Stimulated activated CD8-positive, alpha-beta memory T cell treated with anti-CD3 and anti-CD28 coated beads, Interleukin-15, amount 100 ng/mL, for 24 hours (primary cell): ENCODE measurements at places on chromosomes 5 and 9.

DNA sequence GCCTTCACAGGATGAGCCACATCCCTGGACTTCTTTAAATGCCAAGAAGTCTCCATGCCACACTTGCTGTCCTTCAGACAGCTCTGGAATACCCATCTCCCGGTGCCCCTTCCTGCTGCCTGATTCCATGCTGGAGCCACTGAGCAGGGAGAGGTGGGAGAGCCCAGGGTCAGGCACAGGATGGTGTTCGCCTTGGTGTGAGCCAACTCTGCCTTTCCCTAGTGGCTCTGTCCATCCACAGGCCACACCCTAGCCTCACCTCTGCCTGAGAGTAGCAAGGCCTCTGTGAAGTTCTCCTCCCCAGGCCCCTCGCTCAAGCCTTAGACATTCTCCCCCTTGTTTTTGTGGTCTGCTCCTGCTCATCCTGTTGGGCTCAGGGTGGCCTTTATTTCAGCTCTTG is 54.2 kb upstream of the ANGPTL2 start:
- DNase-seq, result no peak

DNA sequence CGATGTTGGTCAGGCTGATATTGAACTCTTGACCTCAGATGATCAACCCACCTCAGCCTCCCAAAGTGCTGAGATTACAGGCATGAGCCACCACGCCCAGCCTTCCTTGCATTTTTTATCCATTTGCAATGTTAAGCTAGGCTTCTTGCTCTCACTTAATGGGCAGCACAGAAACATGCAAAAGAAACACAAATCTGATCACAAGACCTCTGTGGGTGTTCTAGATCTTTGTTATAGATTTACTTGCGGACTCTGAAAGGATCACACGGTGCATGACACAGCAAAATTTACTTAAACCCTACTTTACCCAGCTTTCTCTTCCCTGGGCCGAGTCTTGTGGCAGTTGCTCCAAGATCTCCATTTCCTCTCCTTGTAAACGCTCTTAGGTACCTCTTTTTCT is 71.3 kb downstream of the PSAT1 start:
- DNase-seq, result no peak

- no peak for DNase-seq
Observed at GRCh38 chr9:15372455-15372854, 50.2 kb upstream of the SNAPC3 start.

DNA sequence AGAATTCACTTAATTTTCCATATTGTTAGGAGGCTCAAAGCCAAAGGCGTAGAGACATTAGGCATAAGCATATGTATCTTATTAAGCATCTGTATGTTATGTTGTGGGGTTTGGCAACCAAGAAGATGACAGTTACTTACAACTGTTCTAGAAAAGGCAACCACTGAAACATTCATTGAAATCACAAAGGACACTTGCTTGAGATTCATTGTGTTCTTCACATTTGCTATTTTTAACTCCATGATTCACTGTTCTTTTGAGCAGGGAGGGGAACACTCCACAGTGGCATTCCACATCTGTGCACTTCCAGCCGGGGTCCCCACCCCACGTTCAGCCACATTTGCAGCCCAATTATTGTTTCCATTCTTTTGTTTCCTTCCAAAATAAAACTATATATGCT is 107.1 kb downstream of the PALM2AKAP2 start:
- no peak for DNase-seq

- no peak for DNase-seq
Observed at GRCh38 chr9:95197692-95198271, 119.7 kb downstream of the FANCC start.

- no peak for DNase-seq
Observed at GRCh38 chr9:14702200-14702720, 9.0 kb upstream of the ZDHHC21 start.

GRCh38 chr9:17622141-17622540 is 43.3 kb downstream of the SH3GL2 start:
- DNase-seq, result no peak

DNA sequence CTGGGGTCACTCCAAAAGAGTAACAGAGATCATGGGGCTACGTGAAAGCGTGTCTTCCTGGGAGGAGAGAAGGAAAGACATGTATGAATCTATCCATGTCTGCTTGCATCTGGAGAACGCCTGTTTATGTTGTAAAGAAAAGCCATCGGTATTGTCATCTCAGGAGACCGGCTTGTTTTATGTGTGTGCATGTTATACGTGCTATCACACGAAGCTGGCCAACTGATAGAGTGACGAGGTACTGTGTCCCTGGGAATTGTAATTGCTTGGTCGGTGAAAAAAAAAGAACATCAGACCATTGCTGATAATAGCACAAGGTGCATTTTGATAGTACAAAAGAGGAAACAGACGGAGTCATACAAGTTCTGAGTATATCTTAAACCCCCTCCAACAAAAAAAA is 370 bp upstream of the CDH6 start:
- no peak for DNase-seq

GRCh38 chr5:169670769-169671525 is 33.9 kb downstream of the DOCK2 start:
- no peak for DNase-seq

GRCh38 chr9:134835448-134835847 is 45.2 kb upstream of the FCN2 start:
- DNase-seq, result no peak

- DNase-seq, result no peak
Observed at GRCh38 chr9:36914212-36914577, 119.9 kb downstream of the PAX5 start.

- DNase-seq, result no peak
Observed at GRCh38 chr5:128014578-128014977, 69.0 kb upstream of the SLC12A2 start.

GRCh38 chr9:121976751-121977150 is 116.4 kb downstream of the TTLL11 start:
- DNase-seq, result no peak

DNA sequence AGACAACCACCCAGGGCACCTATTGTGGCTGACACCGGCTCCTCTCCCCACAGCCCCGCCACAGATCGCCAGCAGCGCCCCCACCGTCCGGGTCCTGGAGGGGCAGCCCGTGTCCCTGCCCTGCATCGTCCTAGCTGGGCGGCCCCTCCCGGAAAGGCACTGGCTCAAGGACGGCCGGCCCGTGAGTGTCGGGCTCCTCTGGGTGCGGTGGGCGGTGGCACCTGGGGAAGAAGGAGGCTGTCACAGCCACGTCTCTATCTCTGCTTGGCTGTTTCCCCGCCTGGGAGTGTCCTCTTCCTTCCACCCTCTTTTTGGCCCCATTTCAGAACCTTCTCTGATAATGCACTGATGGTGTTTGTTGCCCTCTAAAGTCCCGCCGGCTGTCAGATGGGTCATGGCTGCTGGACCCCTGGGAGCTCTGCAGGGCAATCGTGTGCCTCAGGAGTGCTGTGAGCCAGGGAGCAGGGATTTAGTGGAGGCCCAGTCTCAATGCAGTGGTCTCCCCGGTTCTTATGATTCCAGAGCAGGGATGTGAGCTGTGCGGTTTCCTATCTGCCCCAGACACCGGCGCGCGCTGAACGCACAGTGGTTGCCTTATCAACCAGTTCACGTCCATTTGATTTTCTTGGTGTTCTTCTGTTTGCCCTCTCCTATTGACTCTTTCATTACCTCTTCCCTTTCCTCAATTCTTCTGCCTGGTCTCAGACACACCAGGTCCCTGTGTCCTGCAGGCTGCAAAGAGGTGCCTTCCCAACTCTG is 55.3 kb downstream of the HMCN2 start:
- no peak for DNase-seq

DNA sequence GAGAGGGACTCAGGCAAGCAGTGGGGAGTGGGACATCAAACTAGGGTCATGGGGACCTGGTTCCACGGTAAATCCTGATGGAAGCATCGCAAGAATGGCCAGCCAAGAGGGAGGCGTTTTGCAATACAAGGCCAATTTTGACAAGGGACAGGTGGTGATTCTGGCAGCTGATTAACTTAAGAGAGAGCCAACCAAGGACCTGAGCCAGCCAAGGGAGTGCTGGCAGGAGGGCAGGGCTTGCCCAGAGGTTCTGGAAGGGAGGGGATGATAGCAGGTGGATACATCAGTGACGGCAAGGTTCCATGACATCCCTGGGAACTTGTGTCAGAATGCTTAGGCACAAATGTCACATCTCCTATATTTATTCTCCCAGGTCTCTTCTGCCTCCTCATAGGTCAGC is 32.8 kb upstream of the PUM3 start:
- no peak for DNase-seq

- DNase-seq, result no peak
Observed at GRCh38 chr5:86523718-86524117, 94.0 kb upstream of the COX7C start.

- DNase-seq, result no peak
Observed at GRCh38 chr5:138725153-138725817, 27.9 kb upstream of the CTNNA1 start.

DNA sequence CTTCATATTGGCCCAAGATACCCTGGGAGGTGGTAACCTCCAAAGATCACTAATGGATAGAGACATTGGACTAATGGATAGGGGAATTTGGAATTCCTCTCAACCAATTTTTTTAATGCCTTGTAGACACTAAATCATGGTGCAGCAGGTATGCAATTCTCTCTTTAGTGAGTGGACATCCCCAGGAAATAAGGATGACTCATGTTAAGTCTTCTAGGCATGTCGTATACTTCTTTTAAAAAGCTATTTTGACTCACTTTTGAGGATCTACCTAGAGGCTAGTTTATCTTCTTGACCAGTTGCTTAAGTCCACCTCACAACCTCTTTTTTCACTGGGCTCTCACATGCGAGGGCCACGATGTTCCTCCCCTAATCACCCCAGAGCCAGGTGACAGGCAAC is 211.6 kb upstream of the CDH12 start:
- no peak for DNase-seq

GRCh38 chr9:111161015-111161415 is 122.7 kb upstream of the LPAR1 start:
- no peak for DNase-seq
